ENCODE measurements at places on chromosomes 11 and 22.

GRCh38 chr22:17797721-17798559 lies 23.7 kb upstream of the BID start:
- no peak for DNase-seq

DNA sequence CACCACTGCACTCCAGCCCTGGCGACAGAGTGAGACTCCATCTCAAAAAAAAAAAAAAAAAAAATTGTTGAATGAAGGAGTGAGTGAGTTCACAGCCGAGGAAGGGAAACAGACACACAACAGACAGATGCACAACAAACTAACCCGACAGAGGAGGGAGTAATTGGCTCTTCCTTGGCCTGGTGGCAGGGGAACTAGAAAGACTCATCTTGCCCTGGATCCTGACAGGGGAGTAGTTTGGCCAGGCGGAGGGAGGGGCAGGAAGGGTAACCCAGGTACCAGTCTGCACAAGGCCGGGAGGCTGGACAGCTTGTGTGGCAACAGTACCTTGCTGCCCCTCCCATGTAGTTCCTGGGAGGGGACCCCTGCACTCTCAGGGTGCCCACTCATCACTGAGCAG lies 106.9 kb downstream of the KIAA1671 start:
- no peak for DNase-seq

- no peak for DNase-seq
Observed at GRCh38 chr11:66868726-66869566, 12.1 kb downstream of the LRFN4 start.

DNA sequence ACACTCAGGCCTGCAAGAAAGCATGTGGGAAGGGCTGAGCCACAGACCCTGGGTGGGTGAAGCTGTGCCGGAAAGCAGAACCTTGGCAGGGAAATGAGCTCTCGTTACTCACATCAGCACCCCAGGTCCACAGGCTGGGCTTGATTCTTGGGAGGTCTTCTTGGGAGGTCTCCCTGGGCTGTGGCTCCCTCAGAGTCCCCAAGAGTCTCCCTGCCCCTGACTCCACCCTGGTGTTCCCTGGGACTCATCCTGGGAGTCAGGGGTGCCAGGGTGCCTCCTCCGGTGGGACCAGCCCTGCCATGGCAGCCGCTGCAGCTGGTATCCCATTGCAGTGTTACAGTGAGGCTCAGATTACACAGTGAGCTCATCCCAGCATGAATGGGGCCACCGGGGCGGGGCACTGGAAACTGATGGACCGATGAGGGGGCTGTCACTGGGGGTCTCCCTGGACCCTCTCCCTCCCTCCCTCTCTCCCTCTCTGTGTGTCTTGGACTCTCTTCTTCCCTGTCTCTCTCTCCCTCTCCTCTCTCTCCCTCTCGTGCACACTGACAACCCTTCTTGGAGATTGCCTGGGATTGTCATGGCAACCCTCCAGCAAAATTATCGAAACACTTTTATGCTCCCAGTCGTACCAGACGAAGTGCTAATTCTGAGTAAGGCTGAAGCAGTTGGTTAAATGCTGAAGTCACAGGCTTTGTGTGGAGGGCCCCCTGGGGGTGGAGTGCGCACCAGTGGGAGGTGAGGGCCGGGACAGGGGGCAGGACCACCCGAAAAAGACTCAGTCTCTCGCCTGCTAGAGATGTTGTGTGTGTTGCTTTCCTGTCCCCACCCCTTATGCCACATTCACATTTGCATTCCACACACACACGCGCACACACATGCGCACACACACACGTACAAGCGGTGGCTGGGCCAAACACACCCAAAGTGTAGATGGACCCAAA lies 8.6 kb upstream of the C11orf96 start:
- peak; percentile 82 for DNase-seq

GRCh38 chr11:8233691-8234424 lies 29.8 kb downstream of the LMO1 start:
- no peak for DNase-seq

DNA sequence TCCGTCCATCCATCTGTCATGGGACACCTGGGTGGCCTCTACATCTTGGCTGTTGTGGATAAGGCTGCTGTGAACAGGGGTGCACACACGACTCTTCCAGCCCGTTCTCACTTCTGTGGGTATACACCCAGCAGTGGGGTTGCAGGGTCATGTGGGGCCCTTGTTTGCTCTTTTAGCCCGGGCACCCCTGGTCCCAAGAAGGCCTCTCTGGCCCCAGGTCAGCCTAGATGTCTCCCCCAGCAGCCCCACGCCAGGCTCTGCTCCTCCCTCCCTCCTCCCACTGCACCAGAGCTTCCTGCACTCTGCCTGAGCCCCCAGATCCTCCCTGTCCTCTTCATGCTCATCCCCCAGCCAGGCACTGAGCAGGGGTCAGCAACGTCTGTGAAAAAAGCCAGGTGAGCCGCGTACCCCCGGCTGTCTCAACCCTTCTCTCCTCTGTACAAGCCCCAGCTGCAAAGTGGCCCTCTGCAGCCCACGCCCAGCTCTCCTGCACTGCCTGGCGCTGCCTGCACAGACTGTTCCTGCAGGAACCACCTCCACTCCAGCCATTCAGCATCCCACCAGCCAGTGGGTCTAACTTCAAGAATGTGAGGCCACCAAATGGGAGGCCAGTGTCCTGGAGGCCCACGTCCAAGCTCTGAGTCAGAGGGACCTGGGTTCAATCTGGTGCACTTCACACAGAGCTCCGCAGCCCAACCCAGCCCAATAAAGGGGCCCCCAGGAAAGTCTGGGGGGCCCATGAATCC lies 1508.9 kb downstream of the BRD1 start:
- no peak for DNase-seq

DNA sequence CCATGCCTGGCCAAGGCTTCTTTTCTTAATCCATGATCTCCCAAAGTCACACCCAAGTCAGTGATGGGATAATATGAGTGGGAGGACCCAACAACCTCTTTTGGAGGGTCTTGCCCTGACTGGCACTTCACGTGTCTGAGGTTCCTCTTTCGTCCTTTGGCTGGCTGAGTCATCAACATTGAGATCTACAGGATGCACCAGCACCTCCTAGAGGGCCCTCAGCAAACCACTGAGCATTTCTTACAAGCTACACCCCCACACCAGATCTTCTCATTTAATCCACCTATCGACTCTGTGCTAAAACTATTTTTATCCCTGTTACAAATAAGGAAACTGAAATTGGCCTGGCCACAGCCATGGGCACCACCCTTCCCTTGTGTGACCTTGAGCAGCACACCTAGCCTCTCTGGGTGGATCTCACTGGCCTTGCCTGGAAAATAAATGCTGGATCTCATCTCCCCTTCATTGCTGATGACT lies 63.4 kb downstream of the FLI1 start:
- DNase-seq, result no peak

- DNase-seq, result no peak
Observed at GRCh38 chr11:69537126-69537525, 55.7 kb downstream of the LINC01488 start.

- no peak for DNase-seq
Observed at GRCh38 chr11:41999066-41999465, 539.6 kb upstream of the LRRC4C start.

GRCh38 chr11:116257883-116258282 lies 514.9 kb downstream of the BUD13 start:
- peak; percentile 24 for DNase-seq

DNA sequence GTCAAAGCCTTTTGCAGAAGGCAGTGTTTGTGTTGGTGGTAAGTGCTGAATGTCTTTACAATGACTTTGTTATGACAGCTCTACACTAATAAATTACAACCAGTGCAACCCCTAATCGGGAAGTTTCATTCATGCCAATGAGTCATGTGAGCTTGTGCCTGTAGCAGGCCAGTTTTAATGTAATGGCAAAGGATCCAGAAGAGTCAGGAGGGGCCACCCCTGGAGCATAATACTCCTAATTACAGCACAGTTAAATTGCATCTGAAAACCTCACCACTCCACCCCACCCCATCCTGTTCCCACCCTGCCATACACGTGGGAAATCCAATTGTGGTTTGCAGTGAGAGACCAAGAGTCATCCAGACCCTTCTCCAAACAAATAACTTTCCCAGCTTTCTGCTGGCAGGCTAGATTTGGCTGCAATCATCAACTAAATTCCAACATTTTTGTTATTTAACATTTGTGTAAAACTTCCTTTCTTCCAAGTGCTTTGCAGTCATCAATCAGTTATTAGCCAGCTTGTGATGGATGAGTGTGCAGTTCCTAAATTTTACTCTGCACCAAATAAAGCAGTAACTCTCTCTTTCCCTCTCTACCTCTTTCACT lies 277.3 kb upstream of the FAT3 start:
- DNase-seq, result no peak

DNA sequence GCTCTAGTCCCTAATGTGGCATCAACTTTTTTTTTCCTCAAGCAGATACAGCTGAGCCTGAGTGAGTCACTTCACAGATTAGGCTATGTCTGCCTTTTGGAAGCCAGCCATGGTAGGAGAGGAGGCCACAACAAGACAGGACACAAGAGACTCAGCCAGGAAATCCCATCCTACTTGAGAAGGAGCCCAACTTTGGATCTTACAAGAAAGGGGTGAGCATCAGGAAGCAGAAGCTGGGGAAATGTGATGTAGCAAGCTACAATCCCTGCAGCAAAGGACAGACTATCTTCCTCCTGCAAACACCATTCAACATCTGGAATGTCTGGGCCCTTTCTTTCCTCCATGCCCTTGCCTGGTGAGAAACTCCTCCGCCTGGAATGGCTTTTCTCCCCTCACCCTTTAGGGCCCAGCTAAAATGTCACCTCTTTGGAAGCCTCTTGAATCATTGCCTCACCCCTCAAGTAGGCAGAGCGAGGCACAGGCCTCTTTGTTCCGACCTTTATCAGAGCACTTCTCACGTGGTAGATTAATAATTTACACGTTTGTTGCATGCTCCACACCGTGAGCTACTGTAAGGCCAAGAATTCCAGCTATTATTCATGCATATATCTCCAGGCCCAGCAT lies 156.4 kb upstream of the PITPNB start:
- DNase-seq, result no peak

DNA sequence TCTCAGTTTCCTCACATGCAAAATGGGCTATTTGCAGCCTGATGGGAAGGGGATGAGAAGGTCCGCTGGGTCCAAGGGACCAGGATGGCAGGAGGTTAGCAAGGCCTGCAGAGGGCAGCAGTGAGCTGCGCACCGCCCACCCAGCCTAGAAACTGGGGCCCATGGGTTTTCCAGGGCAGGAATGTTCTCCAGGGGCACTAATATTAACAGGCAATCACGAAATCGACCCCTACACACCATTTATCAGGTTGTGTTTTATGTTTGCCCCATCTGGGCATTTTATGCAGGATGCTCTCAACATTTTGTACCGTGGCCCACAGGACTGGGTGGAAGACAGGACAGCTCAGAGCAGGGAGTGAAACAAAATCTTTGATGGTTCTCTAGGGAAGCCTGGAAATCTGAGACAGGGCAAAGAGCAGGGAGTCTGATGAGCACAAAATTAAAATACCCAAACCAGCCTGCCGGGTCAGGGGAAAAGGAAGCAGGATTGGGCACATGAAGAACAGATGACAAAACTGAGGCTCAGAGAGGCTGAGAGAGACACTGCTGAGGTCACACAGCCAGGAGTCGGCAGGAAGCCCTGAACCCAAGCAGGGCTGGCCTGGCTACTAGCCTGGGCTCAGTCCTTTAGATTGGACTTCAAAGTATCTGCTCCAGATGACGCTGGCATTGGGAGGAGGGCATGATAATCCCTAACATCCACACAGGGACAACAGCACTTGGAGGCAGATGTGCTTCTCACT lies 1.6 kb upstream of the BCR start:
- DNase-seq, result peak; percentile 85

DNA sequence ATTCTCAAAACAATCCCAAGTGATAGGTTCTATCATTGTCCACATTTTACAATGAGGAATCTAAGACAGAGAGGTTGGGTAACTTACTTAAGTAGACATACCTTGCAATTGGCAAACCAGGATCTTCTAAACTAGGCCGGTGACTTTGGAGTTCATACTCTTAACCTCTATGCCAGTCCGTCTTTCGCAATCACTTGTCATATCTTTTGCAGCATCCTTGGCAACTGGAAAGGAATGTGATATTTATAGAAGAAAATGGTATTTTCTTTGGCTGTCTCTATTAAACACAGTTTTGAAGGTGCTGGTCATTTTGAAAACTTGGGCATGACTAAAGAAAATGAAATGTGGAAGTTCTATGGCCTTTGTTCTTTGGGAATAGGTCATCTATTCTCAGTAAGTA lies 556.5 kb downstream of the NELL1 start:
- DNase-seq, result no peak

- peak; percentile 69 for DNase-seq
Observed at GRCh38 chr11:134275534-134276395, at the start of gene GLB1L3. Gene GLB1L3 (plus strand): TSS chr11:134276379. CDS start chr11:134276741, 362 bp downstream.

DNA sequence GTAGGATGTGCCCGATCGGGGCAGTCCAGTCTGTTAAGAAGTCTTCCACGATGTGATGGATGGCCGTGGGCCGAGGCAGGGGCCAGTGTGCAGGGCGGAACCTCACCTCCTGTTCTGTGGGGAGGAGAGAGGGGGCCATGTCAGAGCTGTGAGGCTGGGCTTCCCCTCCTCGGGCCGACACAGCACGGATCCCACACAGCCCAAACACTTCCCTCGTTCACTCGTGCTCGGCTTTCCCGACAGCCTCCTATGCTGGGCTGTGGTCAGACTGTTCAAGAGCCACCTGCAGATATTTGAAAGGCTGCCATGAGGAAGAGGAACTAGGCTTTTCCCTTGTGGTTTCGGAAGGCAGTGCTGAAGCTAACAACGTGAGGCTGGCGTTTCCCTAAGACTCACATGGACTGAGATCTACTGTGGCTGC lies 12.3 kb upstream of the TXN2 start:
- DNase-seq, result no peak

DNA sequence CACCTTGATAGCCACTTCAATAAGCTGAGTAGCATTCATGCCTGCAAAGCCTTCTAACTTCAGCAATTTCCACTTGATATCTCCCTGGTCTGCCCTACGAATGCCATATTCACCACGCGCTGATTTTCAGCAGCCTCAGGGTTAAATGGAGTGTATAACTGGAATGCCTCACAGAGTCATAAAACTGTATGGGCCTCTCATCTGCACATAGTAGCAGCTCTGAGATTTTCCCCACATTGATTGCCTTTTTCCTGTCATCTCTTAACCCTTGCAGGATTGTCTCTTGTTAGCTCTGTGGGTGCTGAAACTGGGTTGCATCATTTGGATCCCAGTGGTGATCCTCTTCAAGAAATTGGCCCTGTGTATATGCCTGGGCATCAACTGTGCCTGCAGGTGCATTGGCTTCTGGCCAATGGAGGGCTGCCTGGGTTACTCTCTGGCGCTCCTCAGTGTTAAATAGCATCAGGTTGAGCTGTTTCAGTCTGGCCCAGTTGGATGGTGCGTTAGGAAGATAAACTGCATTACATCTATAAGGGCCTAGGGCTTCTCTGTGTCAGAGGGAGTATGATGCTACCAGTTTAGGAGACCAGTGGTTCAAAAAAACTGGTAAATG lies 17.4 kb upstream of the GLYATL1 start:
- no peak for DNase-seq

DNA sequence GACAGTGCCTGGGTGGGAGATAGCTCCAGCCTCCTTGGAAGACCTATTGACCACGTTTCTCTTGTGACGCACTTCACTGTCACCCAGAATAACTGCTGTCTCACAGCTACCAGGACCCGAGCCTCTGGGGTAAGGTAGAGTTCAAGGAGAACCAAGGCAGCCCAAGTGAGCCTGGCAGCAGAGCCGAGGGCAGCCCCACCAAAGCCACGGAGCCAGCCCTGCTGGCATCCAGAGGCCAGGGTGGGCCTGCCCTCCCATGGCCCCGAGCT lies 32.8 kb downstream of the RSPH14 start:
- DNase-seq, result no peak

- no peak for DNase-seq
Observed at GRCh38 chr22:38030311-38031133, 26.7 kb upstream of the PICK1 start.

- no peak for DNase-seq
Observed at GRCh38 chr22:17434856-17435255, 65.6 kb downstream of the CECR2 start.

Data from NCI-H2171 treated with DMSO at 0.1 percent for 48 hours (cell line).